Stimulated activated CD8-positive, alpha-beta memory T cell treated with anti-CD3 and anti-CD28 coated beads, Interleukin-15, amount 100 ng/mL, for 48 hours (primary cell): ENCODE measurements at places on chromosomes 12 and 14.

DNA sequence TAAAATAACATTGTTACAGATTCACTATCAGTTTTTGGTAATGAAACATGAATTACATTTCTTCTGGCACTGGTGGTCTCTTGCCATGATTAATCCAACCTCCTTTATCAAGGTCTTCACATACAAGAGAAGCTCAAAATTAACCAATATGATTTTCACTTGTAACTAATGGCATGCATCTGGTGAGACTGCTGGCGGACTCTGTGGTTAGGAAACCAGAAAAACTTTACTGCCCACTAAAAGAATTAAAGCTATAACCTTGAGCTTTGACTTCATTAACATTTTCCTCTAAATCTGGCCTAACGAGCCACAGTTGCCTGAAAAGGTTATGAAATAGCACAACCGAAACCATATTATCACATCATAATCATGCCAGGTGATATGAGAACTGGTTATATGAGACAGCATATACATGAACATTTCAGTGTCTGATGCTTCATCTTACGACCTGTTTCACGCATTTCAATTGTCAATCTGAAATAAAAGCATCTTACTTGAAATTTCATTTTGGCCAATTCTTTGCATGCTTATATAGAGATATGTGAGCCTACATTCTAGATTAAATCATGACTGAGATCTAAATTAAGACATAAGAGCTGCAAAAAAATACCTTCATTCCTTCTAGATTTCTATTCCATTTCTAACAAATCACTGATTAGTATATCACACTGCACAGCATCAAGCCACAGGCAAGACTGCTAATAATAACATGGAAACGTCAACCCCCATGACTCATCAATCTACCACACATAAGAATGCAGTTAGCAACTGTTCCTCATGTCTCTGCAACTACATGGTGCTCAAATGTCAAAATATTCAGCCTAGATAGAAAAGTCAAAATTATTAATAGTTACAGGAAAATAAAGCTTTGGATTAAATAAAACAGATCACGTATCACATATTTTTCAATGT, 89.3 kb downstream of the OSBPL8 start:
- DNase-seq = no peak

- no peak for DNase-seq
Measured at GRCh38 chr12:122965321-122965751, 927 bp downstream of the ABCB9 start.

DNA sequence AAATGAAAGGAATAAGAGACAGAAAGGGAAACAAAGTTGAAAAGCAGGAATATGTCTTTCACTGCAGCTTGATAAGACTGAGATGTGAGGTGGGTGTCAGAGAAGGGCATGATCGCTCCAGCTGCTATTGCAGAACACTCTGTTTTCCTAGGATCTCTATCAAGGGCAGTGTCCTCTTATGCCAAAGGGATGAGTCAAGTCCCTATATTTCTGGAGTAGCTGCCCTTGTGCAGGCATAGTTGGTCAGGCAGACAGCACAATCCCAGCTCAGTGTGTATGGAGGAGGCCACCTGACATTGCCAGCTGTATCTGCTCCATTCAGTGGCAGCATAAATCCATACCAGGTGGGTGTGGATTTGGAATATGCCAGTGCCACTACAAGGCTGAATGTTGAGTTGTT, 101.6 kb downstream of the DAD1 start:
- DNase-seq = no peak

DNA sequence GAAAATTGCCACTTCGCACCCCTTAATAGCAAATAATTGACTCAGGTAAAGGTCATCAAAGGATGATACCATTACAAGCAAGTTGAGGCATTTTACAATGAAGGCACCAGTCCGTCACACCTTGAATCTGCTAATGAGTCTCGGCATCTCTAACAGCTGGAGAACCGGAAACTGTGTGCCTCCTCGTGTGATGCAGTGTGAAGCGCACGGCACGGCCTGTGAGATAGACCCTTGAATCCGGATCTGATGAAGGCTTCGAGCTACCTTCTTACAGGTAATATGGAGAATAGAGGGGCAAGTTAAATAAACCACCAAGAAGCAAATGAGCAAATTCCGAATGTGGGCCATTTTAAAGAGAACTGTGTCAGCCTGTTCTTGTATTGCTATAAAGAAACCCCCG, 19.8 kb upstream of the TUBA1A start:
- no peak for DNase-seq

- DNase-seq = no peak
Measured at GRCh38 chr14:89926694-89927093, 27.8 kb downstream of the EFCAB11 start.

GRCh38 chr14:81208489-81208888, 12.3 kb downstream of the GTF2A1 start:
- no peak for DNase-seq

GRCh38 chr12:4356041-4356327, 23.5 kb downstream of the FGF23 start:
- DNase-seq = peak; percentile 28

- DNase-seq = no peak
Measured at GRCh38 chr12:54933376-54933775, 51.2 kb downstream of the TESPA1 start.

- no peak for DNase-seq
Measured at GRCh38 chr14:61388173-61388975, 67.0 kb downstream of the PRKCH start.

GRCh38 chr12:90871726-90872096, 83.3 kb downstream of the CCER1 start:
- DNase-seq = no peak

DNA sequence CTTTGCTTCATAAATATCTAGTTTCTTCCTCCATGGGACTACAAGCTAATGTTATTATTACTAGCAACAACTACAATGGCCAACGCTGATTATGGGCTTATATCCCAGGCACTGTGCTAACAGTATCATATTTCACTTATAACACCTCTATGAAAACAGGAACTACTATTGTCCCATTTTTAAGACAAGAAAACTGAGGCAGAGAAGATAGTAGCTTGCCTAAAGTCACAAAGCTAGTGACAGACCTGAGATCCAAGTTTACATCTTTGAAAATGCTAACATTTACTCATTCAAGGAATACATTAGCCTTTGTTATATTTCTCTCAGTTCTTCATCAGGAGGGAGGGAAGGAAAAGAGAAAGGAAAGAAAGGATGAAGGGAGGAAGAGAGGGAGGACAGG, 32.8 kb downstream of the GIT2 start:
- DNase-seq = no peak

DNA sequence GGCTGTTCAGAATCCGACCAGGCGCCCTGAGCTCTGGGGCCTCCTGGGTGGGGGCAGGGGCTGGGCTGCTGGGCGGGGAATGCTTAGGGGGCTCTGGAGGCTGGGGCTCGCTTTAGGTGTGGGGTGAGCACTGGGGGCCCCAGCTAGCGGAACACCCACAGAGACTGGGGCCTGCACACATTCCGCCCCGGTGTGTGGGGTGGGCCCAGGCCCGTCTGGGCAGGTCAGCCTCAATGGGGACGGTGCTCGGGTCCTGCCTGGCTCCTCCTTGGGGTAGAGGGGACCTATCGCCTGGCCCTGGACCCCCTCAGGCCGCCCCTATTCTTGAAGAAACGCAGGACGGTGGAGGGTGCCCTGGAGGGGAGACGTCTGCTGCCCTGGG, 364.8 kb downstream of the TMEM121 start:
- DNase-seq = no peak

GRCh38 chr14:64196814-64197411, 97.3 kb downstream of the ESR2 start:
- DNase-seq = no peak

DNA sequence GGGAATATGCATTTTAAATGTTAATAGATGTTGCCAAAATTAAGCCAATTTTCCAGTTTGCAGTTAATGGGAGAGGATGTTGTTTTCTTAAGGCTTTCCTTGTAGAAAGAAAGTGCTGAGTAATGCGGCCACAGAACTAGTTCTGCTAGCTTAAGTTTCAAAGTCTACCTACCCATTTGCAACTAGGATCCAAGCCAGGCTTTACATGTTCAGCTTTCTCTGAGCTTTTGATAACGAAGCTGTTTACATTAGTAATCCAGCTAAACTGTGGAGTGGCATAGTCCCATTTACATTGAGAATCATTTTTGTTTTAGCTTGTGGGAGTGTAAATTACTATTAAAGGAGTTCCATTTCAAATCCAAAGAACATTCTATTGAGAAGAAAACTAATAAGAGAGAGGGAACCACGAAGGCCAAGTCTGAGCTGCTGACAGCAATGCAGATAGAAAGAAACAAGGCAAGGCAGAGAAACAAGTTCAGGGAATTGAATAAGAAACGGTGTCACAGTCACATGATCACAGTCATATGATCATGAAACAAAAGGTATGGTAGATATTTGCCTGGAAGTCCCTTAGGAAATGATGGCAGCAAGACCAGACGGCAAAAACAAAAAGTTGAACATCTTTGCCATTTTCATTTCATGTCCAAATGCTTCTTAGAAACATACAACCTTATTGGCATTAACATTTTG, 274.9 kb downstream of the PAWR start:
- DNase-seq = no peak

- DNase-seq = no peak
Measured at GRCh38 chr12:26255893-26256645, 60.7 kb downstream of the SSPN start.

DNA sequence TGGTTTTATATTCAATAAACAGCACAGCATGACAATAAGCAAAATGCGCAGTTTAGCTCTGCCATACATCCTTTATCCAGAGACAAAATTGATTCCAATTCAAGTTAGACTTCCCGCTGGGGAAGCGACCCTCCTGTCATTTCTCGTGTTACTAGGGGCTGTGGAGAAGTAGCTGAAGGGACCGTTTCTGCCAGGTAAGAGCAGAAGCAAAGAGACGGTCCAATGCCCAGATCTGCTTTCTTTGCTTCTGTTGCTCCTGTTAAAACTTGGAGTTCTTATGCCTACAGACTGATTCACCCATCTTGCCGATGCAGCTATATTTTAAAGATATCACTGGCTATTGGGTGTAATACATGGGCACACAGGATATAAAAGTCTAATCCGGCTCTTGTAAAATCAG, 156.8 kb upstream of the AVPR1A start:
- no peak for DNase-seq

DNA sequence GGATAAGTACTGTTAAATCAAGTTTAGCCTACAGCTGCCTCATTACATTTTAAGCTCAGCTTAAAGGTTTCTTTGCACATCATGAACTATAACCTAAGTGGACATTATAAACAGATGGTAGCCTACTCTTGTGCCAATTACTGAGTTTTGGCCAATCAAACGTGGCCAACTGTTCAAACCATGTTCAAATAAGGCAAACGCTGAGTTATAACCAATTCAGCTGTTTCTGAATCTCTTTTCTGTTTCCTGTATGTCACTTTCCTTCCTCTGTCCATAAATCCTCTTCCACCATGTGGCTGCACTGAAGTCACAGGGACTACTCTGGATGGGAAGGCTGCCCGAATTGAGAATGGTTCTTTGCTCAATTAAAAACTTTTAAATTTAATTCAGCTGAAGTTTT, 98.4 kb downstream of the BCAT1 start:
- DNase-seq = no peak

- peak; percentile 48 for DNase-seq
Measured at GRCh38 chr12:5988659-5989116, 43.6 kb upstream of the ANO2 start.

DNA sequence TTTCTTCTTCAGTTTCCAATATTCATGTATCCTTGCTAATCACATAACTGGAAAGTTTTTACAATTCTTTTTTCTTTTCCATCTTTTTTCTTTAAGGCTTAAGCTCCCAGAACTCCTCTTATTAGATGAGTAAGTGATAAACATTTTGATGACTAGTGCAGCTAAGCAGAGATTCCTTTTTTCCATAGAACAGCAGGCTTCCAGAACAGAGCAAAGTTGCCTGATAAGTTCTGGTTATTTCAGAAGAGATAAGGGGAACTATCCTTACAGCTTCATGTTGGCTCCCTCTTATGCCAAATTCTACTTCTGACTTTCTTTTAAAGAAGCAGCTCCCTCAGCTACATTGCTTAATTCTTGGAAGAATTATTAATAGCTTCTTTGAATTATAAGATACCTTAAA, 194.7 kb upstream of the FAR2 start:
- no peak for DNase-seq

DNA sequence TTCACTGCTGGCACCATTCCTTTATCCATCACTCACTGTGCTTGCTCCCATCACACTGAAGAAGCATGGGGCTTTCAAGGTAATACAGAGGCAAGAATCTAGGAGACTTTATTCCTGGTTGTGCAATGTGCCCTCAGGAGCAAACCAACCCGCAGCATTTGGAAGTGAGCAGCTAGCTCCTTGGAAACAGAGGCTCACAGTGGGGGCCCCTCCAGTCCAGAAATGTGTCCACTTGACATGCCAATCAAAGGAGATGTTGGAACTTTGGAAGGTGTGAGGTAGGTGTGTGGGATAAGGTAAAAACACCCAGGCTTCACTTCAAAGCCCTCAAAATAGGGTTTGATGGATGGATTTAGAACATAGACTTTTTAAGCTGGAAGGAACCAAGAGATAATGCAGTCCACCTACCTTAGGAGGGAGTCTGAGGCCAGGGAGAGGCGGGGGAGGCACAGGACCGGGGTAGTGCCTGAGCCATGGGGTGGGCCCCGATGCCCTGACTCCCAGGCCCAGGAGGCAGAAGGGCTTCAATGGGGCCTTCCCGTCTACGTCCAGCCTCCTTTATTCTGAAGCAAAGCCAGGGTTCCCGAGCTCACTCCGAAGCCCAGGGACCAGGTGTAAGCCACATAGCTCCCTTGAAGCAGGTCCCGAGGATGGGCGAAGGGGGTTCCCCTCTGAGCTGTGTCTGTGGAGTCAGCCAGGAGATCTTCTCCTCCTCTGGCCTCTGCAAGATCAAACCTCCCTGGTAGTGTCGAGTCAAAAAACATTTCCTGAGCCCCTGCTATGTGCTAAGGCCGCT, 17.6 kb upstream of the BCL11B start:
- DNase-seq = no peak

GRCh38 chr12:122137229-122137628, 36.8 kb downstream of the IL31 start:
- no peak for DNase-seq

- no peak for DNase-seq
Measured at GRCh38 chr12:128982933-128983332, 129.7 kb downstream of the GLT1D1 start.

GRCh38 chr14:36294543-36294942, 25.9 kb downstream of the MBIP start:
- DNase-seq = no peak

DNA sequence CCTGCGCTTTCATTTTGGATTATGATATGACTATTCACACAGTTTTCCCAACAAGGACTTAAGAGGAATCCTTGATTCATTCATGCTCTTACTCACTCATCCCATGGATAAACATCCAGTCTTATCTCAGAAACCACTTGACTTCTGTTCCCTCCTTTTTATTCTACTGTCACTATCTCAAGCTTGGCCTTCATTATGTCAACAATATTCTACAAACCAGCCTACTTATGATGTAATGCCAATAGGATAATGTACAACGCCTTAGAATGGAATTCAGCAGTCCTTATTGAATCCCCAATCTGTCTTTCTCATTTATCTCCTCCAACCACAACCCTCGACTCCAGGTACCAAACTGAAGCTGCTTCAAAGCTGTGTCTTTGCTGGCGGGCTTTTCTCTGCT, 448.5 kb downstream of the PDZRN4 start:
- DNase-seq = no peak

- DNase-seq = no peak
Measured at GRCh38 chr14:80607430-80608190, 333.9 kb downstream of the CEP128 start.
